Fibroblast of villous mesenchyme (primary cell): ENCODE measurements at places on chromosomes 7 and 10. TPM values are rescaled to one million over a fixed set of nuclear protein-coding genes. Genes with fewer than 3 reads are reported as not detected.

GRCh38 chr7:11570205-11570604, 261.8 kb downstream of the THSD7A start:
- no peak for DNase-seq

GRCh38 chr7:50712252-50713122, 70.2 kb downstream of the GRB10 start:
- DNase-seq: no peak

DNA sequence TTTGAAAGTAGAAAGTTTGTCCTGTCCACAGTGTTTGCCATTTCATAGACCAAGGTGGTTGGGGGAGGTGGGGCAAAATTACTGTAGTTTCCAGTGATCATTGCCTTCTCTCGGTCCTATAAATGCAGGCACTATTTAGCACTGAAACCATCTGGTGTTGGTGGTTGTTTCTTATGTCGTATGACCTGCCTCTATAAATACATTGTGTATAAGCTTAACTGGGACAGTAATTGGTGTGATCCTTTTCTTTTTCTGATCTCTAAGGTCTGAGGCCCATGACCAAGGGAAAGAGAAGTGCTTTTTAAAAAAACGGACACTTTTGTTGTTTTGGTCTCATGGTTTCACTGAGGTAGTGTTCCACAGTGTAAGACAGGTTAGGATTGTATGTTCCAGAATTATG, 63.1 kb downstream of the AUTS2 start:
- DNase-seq: no peak

SLC39A12 gene
- total RNA-seq: not detected in 2 replicates

GRCh38 chr10:91672021-91672608, 39.2 kb upstream of the PPP1R3C start:
- DNase-seq: peak; percentile 68
